SK-N-SH (cell line): ENCODE measurements at places on chromosomes 1 and 21.

DNA sequence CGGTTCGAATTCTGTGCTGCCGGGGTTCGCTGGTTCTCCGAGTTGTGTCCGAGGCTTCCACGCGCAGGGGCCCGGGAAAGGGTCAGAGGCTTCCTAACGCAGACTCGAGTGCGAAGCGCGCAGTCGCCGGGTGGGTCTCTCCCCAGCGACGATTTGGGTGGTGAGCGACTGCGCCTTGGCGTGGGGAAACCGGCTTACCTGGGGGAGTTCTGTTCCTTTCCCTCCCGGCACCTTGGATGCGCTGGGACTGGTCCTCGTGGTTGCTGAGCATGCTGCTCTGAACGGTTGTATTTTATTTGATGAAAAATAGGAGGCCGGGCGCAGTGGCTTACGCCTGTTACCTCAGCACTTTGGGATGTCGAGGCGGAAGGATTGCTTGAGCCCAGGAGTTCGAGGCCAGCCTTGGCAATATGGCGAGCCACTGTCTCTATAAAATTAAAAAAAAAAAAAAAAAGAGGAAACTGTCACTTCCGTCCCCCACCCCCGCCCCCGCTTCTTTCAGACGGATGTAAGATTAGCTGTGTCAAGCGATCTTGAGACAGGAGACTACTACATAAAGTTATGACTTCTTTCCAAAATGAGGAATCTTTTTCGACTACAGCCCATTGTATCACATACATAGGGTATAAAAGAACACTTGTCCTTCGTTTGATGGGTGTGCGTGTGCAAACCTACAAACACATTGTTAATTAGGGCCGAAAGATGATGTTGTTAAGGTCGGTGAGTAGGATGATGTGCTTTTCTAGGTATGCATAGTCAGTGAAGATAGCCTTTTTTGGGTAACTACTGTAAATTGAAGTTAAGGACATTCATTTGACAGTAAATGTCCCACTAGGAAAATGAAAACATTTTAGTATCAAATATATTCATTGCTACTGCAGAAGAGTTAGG lies at the start of gene CCDC18:
TSS of gene CCDC18 (plus strand) at position 2 of the 891 bp plus-strand sequence. CDS start 2,638 bp downstream, outside the sequence.
- peak; percentile 49 for DNase-seq

GRCh38 chr1:170261669-170262068 lies 115.9 kb downstream of the NTMT2 start:
- no peak for DNase-seq

DNA sequence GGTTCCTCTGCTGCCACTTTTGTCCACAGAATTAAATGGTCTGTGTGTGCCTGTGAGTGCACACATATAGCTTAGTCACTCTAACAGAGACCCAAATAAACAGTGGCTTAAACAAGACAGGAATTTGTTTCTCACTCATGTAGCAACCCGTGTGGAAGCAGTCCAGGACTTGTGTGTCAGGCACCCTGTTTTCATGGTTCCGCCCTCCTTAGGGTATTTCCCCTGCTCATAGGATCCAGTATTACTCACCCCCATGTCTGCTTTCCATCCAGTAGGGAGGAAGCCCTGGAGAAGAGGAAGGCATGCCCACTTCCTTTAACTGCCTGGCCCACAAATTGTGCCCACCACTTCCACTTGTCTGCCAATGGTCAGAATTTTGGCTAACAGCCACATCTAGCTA lies 41.3 kb upstream of the TACSTD2 start:
- DNase-seq: no peak

GRCh38 chr1:201740086-201740541 lies 88.8 kb upstream of the IPO9 start:
- DNase-seq: peak; percentile 40

DNA sequence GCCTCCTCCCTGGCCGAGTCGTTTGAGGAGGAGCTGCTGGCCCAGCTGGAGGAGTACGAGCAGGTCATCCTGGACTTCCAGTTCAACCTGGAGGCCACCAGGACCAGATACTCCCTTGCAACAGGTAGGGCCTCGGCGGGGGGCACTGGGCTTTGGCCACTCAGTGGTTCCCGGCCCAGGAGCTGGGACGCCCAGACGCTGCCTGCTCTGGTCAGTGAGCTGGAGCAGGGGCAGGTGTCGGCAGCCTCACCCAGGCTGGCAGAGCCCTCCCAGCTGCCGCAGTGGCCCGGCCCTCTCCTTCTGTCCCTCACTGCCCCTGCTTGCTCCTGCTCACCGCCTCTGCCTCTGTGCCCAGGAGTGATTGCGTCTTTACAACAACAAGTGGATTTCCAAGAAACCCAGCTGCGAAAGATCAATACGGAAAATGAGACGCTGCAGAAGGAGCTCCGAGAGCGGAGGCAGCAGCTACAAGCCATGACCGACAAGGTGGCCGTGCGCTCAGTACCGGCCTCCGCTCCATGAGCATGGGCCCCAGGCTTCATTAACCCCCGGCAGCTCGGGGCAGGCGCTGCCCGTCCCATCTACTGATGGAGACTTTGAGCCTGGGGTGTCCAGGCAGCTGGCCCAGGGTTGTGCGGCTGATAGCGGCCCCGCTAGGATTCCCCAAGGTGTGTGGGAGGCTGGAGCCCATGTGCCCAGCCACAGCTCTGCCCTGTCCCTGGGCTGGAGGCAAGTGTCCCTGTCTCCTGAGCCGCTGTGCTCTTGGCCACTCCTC lies 9.0 kb upstream of the SMIM1 start:
- no peak for DNase-seq

DNA sequence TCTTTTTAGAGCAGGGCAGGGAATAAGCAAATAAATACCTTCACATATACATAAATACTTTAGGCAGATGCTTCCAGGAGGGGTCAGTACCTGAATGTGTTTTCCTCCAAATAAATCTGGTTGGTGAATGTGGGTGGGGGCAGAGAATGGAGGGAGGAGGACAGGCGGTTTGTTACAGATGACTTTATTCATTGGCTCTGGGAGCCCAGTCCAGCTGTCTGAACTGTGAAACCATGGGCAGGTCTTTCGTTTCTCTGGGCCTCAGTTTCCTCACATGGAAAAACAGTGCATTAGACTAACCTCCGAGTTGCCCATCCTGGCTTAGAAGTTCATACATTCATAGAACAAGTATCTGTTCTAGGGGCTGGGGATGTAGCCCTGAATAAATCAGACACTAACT lies 124.6 kb downstream of the IER5 start:
- DNase-seq: no peak

GRCh38 chr1:20530901-20531300 lies 21.5 kb upstream of the FAM43B start:
- DNase-seq: no peak

DNA sequence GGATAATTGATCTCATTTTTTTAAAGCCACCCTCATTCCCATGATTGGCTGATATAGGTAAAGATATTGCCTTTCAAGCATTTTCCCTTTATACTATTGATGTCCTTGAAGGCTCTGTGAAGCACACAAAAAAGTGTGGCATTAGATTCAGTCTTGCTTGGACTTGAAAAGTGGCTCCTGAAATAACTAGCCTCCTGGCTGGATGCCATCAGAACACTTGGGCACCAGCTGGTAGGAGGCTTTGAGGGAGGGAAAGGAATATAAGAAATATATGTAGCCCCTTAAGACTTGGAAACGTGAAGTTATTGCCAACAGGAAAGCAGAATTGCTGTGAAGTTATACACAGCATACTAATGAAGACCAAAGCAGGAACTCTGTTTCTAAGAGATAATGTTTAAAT lies 14.1 kb downstream of the MTR start:
- DNase-seq: no peak

- no peak for DNase-seq
Measured at GRCh38 chr21:32861866-32862265, 90.3 kb upstream of the PAXBP1 start.

DNA sequence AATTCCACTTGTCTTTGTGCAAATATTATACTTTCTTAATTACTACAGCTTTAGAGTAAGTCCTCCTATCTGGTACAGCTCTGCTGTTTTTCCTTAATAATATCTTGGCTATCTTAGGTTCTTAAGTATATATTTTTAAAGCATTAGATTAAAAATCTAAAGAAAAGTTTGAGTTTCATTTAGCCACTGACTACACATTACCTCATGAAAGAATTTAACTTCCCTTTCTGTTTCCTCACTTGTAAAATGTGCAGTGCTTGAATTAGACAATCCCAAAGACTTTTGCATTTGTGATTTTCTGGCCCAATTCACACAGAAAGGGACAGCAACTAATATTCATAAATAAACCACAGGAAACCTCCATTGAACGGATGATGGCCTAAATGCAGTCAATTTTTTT lies 126.4 kb upstream of the SAMSN1 start:
- no peak for DNase-seq

GRCh38 chr1:159895286-159895685 lies 4.7 kb downstream of the CFAP45 start:
- no peak for DNase-seq

GRCh38 chr1:246267426-246267825 lies 239.7 kb downstream of the SMYD3 start:
- no peak for DNase-seq

DNA sequence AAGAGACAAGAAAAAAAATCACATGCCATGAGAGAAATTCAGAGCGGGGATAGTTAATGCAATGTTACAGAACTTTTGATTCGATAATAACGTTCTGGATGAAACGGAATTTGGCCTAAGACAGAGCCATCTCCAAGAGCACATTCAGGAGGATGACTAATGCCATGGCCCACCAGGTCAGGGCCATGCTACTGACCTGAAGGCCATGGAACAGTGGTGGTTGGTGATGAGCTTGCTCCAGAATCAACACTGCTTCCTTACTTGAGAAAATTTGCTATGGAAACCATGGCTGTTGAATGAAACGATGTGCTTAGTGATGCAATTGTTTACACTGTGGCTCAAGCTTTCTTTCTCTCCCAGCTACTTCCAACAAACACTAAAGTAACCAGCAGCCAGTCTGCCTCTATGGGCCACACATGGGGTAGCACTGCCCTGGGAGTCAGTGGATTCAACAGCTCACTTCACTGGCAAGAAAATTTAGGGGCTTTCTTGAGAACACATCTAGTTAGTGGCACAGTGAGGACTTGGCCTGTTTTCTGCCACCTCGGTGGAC lies 299.1 kb downstream of the PCP4 start:
- no peak for DNase-seq

GRCh38 chr1:8745749-8746390 lies 71.6 kb downstream of the RERE start:
- DNase-seq: no peak

DNA sequence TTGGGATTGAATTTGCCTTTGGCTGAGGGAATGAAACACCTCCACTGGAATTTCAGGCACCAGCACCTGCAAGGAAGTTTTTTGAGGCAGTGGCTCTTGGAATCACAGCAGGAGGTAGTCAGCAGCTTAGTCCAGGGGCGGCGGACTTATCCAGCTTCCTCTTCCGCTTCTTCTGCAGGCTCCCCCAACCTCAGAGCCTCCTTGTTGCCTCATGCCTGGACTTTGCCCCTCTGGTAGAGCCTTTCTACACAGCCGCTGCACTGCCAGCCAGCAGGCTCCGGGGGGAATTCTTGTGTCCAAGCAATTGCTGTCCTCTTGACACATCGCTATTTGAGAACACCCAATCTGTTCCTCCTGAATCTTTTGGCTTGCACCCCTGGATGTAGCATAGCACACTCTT lies 4.4 kb upstream of the RHEX start:
- no peak for DNase-seq

- no peak for DNase-seq
Measured at GRCh38 chr1:221031458-221032203, 152.4 kb downstream of the HLX start.

DNA sequence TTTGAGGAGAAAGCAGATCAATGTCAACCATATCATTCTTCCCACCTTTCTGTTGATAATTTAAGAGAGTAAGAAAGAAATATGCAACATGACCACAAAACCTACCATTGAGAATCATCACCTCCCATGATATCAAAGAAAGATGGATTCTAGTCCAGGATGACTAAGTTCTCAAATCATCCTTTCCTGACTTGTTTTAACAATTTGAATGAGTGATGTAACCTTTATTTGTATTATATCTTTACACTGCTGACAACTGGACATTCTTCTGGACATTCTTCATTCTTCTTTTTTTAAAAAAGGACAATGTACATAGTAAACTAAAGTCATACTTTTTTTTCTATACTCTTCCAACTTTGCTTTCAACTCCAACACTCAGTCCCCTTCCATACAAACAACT lies 9.5 kb downstream of the PSMB4 start:
- DNase-seq: no peak

DNA sequence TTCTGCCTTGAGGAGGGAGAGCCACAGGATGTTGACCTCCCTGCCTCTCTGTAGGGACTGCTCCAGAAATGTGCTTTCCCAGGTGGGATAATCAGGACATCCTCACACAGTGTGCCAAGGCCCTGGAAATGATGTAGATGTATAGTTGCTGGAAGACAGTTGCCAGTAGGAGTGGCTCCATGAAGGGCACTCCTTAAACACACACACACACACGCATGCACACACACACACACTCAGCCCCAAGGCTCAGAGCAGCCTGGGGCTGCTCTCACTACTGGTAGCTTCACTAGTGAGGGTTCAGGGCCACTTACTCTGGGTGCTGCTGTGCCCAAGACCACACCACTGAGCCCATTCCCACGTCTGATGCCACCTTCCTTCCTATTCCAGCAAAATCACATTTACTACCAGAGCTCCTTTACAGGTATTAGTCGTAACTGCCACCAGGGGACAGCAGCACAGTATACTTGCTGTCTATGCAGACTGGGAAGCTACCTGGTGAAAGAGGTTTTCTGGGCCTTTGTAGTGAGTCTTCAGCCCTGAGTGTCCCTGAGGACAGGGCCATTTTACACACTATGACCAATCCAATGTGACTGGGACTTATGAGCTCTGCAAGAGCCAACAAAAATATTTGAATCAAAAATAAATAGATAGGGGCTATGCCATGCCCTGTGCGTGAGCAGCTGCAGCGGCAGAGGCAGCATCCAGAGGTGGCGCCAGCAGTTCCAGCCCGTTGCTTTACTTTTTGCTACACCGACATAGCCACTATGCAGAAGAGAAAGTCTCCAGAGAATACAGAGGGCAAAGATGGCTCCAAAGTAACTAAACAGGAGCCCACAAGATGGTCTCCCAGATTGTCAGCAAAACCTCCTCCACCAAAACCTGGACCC lies 15.0 kb downstream of the CRNN start:
- DNase-seq: no peak

GRCh38 chr1:33363470-33363861 lies 42.6 kb upstream of the A3GALT2 start:
- DNase-seq: no peak

- no peak for DNase-seq
Measured at GRCh38 chr1:205766038-205766437, 9.2 kb downstream of the RAB29 start.

DNA sequence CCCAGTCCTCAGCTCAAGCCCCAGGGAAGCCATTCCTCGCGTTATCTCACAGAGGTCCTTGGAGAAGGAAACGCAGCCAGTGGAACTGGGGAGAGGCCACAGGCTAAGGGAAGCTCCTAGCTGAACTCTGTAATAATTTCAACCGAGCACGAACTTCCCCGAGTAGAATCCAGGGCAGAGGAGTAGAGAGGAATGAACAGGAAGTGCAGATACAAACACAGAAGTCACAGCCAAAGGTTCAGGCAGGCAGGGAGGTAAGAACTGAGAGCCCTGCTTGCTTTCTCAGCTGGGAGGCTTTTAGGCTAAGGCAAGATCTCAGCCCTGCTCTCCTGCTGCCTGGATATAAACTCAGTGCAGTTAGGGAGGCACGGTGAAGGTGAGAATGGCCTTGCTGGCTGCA lies 23.7 kb downstream of the WARS2 start:
- no peak for DNase-seq
